ENCODE measurements at places on chromosomes 7 and 10.

DNA sequence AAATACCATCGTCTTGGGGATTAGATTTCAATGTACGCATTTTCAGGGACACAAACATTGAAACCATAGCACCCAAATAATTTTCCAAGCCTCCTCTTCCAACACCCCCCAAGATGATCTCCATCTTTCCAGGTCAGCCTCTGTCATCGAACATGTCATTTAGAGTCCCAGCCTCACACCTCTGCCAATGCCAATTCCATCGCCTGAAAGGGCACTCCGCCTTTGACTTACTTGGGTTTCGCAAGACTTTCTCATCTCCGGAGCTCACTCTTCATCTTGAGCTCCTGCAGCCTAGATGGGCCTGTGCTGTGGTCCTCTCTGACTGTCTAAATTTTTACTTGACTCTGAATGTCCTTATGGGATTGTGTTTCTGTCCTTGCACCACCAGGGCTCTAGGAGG lies 10.4 kb upstream of the FAM241B start:
- no peak for DNase-seq

GRCh38 chr10:65765006-65765541 lies 1160.8 kb upstream of the LRRTM3 start:
- no peak for DNase-seq

DNA sequence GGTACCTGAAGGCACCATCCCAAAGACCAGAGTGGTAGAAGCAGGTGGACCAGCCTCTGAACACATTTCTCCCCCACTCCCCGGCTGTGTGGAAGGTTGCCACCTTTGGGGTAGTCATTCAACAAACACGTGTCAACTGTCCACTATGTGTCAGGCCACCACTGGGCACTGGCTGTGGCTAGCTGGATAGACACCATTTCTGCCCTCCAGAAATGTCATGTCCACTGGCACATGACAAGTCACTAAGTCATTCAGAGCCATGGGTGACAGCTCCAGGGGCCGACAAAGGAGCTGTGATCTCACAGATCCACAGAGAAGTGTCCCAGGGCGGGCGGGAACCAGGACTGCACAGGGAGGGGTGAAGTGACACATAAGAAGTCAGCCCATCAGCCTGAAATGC lies 99.6 kb downstream of the EGFR start:
- no peak for DNase-seq

- DNase-seq, result no peak
These were observed 202.1 kb downstream of the PTEN start for GRCh38 chr10:88065383-88066049.

- no peak for DNase-seq
These were observed 327.3 kb upstream of the NRP1 start for GRCh38 chr10:33661580-33662336.

DNA sequence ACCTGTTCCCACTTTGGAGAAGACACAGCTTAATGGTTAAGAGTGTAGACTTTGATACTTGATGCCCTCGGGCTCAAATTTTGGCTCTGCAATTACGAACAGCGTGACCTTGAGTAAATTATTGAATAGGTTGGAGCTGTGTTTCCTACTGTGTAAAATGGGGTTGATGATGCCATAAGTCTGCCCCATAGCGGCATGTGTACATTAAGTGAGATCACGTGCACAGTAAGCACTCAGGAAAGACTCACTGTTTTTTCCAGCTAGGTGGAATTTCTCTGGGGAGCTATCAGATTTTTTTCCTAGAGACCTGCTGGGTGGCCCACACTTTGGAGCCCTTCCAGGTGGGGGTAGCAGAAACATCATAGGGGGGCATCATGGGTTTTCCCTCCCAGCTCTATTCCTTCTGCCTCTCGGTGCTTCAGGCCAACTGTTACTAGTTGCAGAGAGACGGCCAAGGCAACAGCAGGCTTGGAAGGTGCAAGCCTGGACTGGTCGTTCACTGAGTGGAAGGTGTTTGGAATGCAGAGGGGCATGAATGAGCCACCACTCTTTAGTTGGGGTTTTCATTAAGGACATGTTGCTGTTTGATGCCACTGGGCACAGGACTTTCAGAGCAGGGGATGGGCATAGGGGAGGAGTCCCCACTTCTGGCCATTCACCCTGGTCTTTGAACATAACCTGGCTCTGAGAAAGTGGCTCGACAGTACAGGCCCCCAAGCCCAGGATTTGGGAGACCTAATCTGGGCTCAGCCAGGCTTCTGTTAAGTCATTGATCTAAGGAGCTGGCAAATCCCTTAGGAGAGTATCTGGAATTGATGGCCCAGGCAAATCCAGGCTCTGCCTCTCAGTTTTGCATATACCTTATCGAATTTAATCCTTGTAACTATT lies 64.0 kb downstream of the SYPL1 start:
- DNase-seq, result no peak

DNA sequence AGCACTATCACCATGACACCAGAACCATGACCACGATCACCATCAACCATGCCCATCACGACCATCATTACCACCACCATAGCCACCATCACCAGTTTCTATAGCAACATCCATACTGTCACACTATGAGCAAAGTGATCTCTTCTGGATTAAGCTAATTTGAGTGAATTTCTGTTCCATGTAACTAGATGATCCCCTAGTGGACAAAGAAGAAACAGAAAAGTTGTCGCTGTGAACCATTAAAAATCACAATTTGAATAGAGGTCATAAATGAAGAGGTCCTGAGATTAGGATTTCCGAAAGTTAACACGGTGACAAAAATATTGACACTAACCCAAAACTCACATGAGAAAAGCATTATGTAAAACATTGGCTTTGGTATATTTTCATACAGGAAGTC lies 77.6 kb downstream of the CLRN3 start:
- DNase-seq, result no peak

- peak; percentile 57 for DNase-seq
These were observed 92.4 kb downstream of the CYP26A1 start for GRCh38 chr10:93166134-93166533.

DNA sequence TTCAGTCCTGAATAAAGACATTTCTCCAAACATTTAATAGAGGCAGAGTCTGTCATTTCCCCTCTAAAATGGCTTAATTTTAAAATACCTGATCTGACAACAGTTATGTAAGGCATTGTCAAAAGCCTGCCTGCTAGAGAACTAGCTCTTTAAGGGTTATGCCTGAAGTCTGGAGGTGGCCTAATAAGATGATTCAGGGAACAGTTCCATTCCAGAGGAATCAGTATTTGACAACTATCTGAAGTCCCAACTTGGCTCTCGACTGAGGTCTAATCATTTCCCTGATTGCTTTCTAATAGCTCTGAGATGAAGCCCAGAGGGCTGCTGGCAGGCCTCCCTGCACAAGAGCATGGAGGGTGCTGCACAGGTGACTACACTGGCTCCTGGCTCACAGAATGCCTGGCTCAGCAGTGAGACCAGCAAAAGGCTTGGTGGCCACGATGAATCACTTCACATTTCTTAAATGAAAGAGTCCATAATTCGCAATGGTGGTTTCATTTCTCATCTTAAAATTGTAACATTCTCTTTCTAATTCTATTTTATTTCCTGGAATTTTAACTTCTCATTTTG lies 509.6 kb upstream of the POM121L12 start:
- DNase-seq, result no peak

DNA sequence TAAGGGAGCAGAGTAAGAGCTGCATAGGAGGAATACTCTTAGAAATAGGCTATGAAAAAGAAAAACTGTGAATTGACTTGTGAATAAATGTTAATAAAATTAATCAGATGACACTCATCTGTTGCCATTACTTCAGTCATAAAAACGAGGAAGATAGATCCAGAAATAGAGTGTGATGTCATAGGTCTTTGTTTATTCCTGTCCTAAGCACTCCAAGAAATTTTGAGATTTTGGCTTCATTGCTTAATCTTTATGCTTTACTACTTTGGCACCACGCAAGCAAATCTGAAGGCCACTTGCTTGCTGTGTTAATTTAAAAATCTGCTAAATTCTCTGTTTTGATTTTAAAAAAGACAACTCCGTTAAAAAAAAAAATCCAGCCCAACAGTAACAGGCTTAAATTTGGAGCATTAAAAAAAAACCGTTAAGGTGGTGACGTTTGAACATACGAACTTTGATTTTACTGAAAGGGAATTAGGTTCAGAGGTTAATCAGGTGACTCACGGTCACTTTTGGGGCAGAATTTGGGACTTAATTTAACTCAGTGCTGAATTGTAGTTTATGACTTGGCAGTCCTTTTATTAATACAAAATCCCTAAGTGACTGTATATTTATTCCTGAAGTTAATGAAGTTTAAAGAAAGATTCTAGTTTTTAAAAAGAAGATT lies 3.4 kb downstream of the IFRD1 start:
- no peak for DNase-seq

GRCh38 chr10:3255075-3255474 lies 82.5 kb upstream of the PITRM1 start:
- DNase-seq, result no peak

DNA sequence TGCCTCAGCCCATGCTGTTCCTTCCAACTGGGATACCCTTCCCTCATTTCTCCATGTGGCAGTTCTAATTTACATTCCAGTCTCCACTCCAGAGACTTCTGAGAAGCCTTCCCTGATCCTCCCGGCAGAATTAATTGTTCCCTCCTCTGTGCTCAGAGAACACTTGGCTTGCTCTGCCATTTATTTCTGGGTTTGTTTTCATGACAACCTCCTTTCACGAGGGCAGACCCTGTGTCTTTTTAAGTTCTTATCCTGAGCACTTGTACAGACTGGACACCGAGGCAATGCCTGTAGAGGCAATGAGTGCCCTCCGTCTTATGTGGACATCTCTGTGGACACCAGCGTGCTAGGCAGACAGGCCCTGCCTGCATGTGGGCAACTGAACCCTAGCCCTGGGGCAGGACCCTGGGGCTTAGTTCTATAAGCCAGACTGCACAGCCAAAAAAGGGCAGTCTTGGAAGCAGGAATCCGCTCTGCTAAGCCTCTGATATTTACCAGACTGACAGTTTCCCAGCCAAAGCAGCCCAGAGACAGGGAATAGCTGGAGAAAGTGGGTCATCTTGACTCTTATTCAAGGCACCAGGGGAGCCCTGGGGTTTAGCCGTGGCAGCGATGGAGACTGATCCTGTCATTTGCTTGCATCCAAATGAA lies 474.0 kb downstream of the RPS24 start:
- DNase-seq, result no peak

DNA sequence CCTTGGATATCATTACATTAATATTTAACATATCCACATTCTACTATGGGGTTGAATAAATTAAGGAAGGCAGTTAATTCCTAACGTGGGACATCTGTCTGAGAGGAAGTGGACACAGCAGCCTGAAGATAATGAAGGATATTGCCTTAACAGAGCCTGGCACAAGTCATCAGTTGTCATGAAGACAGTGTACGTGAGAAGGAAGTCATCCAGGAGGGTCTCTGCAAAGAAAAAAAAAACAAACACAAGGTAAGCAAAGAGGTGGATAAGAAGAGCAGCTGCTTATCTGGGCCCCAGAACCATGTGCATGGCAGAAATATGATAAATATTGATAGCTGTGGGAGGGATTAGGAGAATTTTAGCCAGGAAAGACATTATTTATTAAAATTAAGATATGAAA lies 190.0 kb downstream of the RAPGEF5 start:
- no peak for DNase-seq

DNA sequence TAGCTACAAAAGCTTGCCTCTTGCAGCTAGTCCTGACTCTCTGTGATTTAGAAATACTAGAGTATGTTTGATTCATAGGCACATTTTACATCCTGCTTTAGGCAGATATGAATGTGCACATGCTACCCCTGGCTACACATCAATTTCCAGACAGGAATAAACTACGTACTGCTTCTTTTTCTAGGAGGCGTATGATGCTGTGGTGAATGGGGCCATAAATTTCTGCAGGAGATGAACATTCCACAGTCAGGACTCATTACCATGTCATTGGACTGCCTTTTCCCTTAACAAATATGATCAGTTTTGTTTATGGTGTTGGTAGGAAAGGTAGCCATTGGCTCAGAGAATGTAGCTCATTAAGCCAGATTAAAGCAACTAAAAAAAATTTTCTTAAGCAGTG lies 50.1 kb upstream of the IFRD1 start:
- DNase-seq, result no peak

- DNase-seq, result no peak
These were observed 74.5 kb upstream of the VKORC1L1 start for GRCh38 chr7:65798111-65799075.

- peak; percentile 77 for DNase-seq
These were observed 1.2 kb downstream of the RARRES2 start for GRCh38 chr7:150340024-150340749.

DNA sequence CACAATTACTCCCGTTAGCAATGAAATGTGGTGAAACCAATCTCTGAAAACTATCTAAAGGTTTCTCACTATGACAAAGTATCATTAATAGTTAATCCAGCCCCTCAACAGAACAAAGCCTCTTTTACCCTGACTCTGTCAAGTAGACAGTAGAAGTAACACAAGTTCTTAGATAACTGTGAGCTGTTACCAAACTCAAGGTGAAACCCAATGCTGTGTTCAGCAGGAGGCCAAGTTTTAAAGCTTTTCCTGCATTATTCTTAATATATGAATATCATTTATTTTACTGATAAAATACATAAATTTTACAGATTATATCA lies 109.1 kb downstream of the SRPK2 start:
- DNase-seq, result no peak

DNA sequence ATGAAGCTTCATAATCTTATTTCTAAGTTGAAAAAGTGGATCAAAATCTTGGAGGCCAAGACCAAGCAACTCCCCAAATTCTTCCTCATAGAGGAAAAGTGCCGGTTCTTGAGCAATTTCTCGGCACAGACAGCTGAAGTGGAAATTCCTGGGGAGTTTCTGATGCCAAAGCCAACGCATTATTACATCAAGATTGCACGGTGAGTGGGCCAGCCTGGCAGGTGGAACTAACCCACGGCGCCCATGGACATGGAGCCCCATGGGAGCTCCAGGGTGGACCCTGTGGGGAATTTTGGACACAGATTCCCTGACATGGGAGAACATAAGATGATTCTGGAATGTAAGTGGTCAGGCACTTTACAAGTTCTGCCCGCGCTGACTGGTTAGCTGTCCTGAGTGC lies 125.9 kb downstream of the TRRAP start:
- DNase-seq, result peak; percentile 26

- no peak for DNase-seq
These were observed 11.2 kb downstream of the ZCCHC24 start for GRCh38 chr10:79434223-79434687.

GRCh38 chr7:36775061-36775620 lies 50.8 kb upstream of the AOAH start:
- DNase-seq, result no peak

DNA sequence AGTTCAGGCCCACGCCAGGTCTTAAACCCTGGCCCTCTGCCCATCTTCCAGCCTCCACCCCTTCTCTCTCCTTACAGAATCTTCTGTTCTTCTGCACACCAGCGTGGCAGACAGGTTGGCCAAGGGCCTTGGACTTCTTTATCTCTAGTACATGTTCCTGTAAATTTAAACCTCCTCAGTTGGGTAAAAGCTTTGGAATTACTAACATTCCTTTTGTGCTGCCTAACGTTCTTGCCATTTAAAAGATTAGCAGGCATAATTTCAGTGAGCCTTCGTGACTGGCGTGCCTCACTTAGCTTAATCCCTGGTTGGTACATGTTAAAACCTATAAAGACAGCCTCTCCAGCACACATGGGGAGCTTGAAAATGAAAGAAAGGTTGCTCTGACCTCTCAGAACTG lies 192.2 kb downstream of the CUX1 start:
- no peak for DNase-seq
